ENCODE measurements at places on chromosomes 7 and 10.

GRCh38 chr7:75771224-75771623, 787 bp downstream of the CCL26 start:
- no peak for DNase-seq

GRCh38 chr7:18200855-18201254, 173.2 kb upstream of the PRPS1L1 start:
- DNase-seq, result no peak

- DNase-seq, result no peak
Measured at GRCh38 chr7:129769866-129770808, 158.6 kb downstream of the NRF1 start.

DNA sequence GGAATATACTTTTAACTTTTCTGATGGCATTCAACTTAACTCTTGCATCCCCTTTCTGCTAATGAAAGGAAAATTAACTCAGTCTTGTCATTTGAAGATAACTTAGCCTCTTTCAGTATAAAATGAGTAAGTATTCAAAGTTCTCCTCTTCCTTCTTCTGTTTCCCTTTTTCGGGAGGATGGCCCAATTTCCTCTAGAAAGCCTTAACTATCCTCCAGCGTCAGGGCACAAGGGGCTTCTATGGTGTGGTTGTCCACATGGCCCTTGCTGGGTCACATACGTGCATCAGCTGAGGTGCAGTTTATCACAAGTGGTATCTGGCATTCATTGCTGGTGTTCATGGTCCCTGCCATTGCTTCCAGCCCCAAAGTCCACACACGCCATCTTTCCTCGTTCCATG, 17.8 kb upstream of the GSAP start:
- no peak for DNase-seq

GRCh38 chr10:75111907-75112679, 637 bp downstream of the SAMD8 start:
- peak; percentile 61 for DNase-seq
